ENCODE measurements at places on chromosomes 16 and 17.

DNA sequence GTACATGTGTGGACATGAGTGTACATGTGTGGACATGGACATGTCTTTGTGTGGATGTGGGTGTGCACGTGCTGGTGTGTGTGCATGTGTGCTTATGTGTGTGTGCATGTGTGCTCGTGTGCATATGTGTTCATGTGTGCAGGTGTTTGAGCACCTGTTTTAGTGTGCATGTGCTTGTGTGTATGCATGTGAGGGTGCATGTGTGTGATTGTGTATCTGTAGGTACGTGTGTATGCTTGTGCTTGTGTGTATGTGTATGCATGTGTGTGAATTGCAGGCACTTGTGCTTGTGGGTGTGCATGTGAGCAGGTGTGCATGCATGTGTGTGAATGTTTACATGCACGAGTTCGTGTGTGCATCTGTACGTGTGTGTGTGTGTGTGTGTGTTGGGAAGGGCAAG, 300.6 kb upstream of the EEF2KMT start:
- no peak for DNase-seq

- DNase-seq = no peak
These were observed 34.8 kb downstream of the PITPNM3 start for GRCh38 chr17:6521586-6521985.

DNA sequence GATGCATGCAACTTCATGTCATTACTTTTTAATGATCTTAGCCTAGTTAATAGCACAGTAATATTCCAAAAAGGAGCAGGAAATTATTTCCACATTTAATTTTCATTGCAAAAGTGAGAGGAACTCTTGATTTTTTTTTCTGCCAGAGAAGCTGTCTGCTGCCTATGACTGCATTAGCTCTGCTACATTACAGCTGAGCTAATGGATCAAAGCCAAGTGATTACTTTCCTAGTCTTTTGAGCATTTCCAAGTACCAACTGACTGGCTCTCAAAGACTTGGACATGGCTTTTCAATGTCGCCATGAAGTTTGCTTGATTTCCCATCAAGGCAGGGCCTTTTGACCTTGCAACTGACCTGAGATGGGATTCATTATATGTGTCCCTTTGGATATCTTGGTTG, 356.6 kb upstream of the XYLT1 start:
- no peak for DNase-seq

DNA sequence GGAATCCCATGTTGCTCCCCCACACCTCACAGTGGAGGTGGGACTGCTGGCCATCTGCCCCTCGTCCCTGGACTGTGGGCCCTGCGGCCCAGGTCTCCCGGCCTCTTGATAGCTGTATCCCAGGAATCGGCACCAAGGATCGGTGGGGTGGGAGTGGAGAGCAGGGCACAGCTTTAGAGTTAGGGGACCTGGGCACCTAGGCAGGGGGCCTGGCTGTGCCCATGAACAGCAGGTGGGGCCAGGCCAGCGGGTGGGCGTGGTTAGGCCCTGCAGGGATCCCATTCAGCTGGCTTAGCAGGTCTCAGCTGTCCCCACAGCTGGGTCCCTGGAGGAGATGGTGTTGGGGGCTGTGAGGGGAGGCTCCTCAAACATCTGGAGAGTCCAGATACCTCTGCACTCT, 49.2 kb downstream of the SREBF1 start:
- DNase-seq = no peak

GRCh38 chr16:29688172-29688571, 9.2 kb downstream of the QPRT start:
- DNase-seq = no peak

DNA sequence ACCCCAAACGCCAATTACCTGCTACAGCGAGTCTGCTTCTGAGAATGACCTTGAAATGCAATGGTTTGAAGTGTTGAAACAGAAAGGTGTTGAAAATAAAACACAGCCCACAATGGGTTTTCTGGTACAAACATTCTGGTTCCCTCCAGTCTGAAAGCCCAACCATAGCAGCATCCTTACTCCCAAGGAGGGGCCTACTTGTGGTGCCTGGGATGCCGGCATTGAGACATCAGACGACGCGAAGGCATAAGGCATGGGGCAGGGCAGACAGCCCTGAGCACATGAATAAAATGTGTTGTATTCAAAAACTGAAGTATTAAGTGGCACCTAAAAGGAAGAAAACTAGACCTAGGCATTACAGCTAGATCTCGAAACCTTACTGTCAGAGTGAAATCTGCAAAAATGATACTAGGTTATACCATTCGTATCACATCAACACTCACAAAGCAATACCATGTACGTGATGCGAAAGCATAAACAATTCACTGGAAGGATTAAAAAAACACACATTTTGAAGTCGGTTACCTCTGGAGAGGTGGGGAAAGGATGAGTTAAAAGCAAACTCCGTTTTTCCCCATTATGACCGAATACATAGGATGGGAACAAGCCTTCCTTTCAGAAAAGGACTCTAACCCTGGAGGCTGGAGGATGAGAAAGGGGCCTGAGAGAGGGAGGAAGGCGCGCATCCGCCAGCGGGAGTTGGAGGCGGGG, 702 bp downstream of the NUDT21 start:
- DNase-seq = no peak

- no peak for DNase-seq
These were observed 81.6 kb upstream of the CIBAR2 start for GRCh38 chr16:85193876-85194275.

DNA sequence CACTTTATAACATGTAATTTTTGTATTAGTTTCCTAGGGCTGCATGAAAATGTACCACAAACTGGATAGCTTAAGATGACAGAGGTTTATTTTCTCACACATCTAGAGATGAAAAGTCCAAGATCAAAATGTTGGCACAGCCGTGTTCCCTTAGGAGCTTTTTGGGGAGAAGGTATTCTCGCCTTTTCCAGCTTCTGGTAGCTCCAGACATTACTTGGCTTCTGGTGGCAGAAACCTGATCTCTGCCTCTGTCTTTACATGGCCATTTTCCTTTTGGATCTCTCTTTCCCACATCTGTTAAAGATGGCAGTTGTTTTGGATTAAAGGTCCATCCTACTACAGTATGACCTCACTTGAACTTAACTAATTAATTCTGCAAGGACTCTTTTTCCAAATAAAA, 885.7 kb upstream of the CDH8 start:
- DNase-seq = no peak
